GM13977 (cell line): ENCODE measurements at places on chromosomes 5 and 9.

DNA sequence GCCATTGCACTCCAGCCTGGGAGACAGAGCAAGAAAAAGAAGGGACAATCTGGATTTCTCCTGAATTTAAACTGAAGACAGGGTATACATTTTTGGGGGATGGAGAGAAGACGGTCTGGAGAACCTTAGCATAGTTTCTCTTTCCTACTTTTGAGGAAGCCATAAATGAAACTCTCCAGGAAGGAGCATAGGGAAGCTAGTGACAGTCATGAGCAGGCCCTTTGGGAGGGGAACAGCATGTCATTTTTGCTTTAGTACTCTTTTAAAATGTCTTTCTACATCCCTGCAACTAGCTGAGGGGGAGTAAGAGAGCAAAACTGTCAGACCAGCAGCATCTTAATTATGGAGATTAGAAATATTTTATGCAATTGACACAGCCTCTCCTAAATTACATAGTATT is 8.2 kb upstream of the SLC44A1 start:
- no peak for DNase-seq

GRCh38 chr9:78031444-78031892 is at the start of gene GNAQ:
TSS of gene GNAQ (minus strand) at chr9:78031811. CDS start at chr9:78031235, 576 bp downstream.
- peak; percentile 51 for DNase-seq

GRCh38 chr5:96384353-96384752 is 48.7 kb downstream of the PCSK1 start:
- DNase-seq = no peak

DNA sequence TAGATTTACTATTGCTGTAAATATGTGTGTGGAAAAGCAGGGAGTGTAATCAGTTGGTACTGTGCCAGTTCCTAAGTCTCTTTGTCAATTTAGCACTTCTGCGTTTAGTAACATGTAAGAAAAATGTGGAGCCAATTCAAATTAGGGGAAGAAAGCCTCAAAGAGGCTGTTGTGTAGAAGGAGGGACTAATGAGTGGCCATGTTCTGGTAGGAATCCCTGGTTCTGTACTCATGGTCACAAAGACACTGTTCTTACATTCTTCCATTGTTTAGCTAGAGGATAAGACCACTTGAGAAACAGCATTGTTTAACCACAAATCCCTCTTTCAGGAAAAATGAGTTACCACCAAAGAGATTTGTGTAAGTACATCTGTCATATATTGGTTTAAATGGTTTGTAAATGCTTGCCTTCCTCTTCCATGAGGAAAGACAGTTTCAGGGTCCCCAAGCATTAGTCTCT is 14.9 kb downstream of the ARHGEF28 start:
- no peak for DNase-seq

DNA sequence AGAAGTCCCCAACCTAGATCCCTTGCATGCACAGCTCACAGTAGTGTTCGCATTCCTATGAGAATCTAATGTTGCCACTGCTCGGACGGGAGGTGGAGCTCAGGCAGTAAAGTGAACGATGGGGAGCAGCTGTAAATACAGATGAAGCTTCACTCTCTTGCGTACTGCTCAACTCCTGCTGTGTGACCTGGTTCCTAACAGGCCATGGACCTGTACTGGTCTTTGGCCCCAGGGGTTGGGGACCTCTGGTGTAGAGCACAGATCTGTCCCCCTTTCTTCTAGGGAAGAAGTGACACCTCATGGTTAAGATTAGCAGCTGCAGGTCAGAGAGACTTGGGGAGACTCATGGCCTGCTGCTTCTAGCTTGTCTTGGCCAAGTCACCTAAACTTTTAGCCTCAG is 7.1 kb downstream of the ARHGEF28 start:
- no peak for DNase-seq

DNA sequence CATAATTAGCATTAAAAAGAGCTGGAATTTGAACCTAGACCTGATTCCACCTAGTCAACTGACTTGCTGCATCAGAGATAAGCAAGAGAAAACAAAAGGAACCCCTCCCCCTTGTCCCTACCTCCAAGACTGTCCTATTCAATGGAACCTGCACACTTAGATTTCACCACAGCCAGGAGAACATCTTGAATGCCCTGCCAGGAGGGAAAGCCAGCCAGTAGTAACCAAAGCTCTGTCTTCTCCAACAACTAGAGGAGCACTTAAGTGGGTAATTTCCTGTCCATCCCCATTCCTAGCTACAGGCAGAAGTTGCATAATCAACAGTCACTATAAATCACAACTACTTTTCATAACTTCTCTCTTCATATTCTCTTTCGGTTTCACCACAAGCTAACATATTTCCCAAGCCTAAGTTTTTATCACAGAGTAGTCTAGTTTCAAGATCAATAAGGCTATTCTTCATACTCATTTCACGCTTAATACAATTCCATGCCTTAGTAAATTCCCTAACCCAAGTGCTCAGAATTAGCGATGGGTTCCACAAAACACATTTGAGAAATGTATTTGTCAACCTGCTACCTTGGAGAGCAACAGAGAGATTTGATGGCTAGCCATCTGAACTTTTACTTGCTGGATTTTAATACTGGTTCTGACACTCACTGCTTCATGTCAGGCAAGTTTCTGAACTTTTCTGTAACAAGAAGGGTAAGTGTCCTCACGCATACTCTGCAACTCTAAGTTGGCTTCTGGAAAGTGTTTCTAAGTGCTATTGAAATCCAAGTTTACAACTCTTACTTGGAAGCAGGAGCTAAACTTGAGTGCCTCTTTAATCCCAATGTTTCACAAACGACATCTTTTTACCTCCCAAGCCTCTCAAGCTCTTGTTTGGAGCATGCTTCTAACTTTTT is 2.0 kb downstream of the DENND1A start:
- peak; percentile 52 for DNase-seq

- DNase-seq = no peak
Measured at GRCh38 chr5:137761566-137761965, 7.4 kb upstream of the HNRNPA0 start.

GRCh38 chr9:21549251-21549765 is 67.2 kb upstream of the IFNE start:
- no peak for DNase-seq

DNA sequence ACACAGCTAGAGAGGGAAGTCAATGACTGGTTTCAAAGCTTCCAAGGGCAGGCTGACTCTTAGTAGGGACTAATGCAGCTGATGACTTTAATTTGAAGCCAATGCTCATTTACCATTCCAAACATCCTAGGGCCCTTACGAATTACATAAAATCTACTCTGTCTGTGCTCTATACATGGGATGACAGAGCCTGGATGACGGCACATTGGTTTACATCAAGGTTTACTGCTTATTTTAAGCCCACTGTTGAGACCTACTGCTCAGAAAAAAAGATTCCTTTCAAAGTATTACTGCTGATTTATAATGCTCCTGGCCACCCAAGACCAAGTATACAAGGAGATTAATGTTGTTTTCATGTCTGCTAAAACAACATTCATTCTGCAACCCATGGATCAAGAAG is 74.1 kb downstream of the DAP start:
- no peak for DNase-seq

GRCh38 chr5:43225649-43226245 is 33.7 kb downstream of the NIM1K start:
- no peak for DNase-seq

- DNase-seq = peak; percentile 98
Measured at GRCh38 chr9:88388203-88388885, at the start of gene SPIN1. TSS of gene SPIN1 (plus strand) at chr9:88388444. CDS start at chr9:88426540, 38,096 bp downstream.

DNA sequence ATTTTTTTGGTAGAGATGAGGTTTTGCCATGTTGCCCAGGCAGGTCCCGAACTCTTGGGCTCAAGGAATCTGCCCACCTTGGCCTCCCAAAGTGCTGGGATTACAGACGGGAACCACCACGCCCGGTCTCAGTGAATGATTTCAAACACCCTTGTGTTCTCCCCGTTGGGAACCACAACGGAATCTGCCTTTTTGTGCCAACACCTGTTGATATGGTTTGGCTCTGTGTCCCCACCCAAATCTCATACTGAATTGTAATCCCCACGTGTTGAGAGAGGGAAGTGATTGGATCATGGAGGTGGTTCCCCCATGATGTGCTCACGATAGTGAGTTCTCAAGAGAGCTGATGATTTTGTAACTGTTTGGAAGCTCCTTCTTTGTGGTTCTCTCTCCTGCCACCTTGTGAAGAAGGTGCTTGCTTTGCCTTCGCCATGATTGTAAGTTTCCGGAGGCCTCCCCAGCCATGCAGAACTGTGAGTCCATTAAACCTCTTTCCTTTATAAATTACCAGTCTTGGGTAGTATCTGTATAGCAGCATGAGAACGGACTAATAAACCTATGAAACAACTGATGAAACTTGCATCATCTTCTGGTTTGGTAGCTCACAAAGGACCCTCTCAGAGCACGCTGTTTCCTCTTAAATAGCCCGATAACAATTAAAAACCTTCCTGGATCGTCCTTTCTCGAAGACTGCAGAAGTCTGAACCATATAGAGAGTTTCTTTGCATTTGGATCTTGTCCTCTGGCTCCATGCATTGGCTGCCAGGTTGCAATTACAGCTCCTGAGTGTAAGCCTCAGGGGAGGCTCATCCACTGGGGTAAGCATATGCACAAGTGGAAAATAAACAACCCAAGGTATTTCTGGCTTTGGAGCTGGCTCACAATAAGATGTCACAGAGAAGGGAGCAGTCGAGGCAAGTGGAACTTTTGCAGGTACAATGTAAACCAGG is 91.5 kb downstream of the SPRY4 start:
- DNase-seq = no peak

DNA sequence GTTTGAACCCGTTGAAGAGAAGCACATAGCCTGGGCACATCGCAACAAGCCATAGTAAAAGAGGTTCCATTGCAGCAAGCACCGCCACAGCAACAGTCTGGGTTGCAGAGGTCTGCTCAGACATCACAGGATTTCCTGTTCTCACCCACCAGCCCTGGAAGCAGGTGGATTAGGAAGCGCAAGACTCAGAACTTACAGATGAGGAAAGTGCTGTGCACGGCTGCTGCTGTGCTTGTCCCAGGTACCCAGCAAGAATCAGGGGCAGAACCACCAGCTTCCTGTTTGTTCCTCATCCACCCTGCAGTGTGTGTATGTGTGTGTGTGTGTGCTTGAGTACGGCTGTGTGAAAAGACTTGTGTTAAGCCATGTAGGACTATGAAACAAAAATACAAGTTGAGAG is 124.7 kb upstream of the IRX2 start:
- no peak for DNase-seq

DNA sequence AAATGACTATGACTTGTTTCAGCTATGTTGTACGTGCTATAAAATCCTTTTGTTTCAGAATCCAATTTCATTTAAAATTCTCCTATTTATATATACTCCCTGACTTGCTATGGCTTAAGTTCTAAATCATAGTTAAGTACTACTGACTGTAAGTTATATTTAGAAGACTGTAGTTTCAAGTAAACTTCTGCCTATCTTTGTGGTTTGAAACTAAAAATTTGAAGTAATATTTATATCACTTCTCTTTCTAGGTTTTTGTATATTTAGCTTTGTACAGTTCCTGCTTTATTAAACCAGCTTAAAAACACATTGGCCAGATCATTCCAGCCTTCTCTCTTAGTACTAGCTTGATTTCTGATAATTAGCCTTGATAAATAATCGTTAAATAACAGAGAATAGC is 196.3 kb downstream of the MLLT3 start:
- DNase-seq = no peak

DNA sequence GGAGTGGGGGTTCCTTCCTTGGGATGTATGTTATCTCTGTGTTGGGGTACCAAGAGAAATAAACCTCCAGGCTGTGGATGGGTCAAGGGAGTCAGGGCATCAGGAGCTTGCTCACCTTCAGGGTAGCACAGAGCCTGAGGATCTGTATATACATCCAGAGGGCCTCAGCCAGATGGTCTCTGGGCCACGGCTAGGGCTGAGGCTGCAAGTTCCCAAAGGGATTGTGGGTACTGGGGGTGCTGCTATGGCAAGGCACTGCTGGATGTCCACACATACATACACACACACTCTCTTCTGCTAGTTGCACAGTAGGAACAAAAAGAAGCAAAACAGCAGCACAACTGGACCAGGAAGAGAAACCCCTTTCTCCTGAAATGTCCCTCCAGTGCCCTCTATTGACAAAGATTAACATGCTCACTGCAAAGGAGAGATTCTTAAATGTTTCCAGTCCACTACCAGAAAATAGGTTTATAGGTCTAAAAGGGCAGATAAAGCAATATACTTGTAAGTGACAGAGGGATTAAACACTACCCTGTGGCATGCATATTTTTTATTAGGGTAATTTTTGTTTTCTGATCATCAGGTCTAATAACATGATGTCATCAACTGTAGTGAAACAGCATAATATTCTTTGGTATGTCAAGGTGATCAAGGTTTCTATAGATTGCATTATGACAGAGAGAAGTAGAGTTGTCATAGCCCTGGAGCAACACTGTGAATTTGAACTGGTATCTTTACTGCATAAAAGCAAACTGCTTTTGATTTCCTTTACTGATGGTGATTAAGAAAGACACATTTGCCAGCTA is 56.3 kb upstream of the KCNN2 start:
- DNase-seq = peak; percentile 6

DNA sequence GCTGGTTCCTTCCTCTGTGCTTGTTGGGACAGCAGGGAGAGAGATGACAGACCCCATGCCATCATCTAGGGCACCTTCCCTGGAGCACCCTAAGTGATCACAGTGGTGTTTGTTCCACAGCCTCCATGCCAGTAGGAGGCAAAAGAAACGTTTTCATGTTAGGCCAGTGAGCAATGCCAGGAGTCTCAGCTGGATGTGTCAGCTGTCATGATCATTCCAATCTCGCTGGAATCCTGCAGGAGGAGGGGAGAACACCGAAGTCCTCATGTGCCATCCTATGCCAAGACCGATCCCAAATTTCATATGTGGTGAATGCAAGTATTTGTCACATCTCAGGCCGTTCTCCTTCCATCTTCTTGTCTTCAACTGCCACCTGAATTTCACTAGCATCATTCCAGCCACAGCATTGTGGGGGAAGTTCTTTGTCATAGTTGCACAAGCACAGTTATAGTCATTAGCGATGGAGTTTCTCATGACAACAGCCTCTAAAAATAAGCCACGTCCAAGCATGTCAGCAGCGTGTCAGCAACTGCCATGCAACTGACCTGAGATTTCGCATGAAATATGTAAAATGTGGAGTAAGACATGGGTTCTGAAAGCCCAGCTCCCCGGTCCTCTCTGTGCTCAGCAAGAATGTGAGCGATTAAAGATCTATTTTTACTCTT is 97.2 kb upstream of the DNAH5 start:
- DNase-seq = no peak
